Neuronal stem cell (in vitro differentiated cells): ENCODE measurements at places on chromosomes 11 and 22.

DNA sequence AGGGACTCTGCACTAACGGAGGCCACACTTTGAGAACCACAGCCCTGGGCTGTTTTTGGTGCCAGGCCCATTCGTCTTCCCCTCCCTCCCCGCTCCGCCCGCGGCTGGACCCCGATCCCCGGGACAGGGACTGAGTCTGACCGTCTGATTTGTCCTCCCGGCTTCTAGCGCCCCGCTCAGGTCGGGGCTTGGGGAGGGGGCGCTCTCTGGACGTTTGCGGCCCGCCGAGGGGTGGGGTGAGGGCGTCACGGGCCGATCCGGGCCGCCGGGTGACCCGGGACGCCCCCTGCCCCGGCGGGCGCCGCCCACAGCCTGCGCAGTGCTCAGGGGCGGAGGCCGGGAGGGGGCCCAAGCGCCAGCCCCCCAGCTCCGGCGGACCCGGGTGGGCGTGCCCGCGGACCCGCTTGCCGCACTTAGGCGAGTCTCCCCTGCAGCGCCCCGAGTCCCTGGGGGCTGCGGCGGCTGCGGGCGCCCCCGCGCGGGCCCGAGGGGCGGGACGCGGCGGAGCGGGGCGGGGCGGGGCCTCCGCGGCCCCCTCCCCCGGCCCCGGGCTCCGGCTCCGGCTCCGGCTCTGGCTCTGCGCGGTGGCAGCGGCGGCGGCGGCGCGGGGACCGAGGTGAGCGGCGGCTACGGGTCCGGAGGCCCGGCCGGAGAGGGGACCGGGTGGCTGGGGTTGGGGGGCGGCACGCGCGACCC is 33.7 kb upstream of the PRR5 start:
- peak overlapping the region; percentile 82 for H3K4me3 ChIP-seq
- H3K27ac ChIP-seq: no peak overlapping the region
- no peaks in the 10 kb centered on the region for H3K27me3 ChIP-seq
- DNase-seq: peak; percentile 55
- no peaks in the 10 kb centered on the region for H3K36me3 ChIP-seq

DNA sequence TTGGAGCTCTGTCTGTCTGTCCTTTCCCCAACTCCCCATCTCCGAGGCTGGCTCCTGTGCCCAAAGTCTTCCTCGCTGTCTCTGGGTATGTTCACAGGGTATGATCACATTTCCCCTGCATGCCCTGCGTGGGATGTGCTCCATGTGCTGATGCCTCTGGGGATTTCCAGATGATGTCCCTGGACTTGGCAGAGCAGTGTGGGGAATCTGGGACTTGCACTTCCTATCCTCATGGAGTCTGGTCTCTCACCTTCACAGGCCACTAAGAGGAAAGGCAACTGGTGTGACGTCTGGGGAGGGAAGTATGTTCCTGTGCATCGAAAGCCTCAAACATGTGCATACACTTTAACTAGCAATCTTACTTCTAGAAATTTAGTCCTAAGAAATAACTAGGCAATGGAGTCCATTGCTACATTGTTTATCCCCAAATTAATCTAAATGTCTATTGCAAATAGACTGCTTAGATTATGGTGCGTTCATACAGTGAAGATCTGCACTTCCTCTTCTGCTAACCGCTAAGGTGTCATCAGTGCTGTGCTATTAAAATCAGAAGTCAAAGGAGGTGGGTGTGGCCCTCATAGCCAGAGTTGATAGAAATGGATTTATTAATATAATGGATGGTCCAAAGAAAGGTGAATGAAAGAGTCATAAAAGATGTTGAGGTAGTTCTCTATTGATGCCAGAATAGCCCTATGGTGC is 20.8 kb downstream of the TIMP3 start:
- no peak for DNase-seq
- H3K4me3 ChIP-seq: no peak overlapping the region
- H3K27me3 ChIP-seq: no peaks in the 10 kb centered on the region
- no peak overlapping the region for H3K27ac ChIP-seq

DNA sequence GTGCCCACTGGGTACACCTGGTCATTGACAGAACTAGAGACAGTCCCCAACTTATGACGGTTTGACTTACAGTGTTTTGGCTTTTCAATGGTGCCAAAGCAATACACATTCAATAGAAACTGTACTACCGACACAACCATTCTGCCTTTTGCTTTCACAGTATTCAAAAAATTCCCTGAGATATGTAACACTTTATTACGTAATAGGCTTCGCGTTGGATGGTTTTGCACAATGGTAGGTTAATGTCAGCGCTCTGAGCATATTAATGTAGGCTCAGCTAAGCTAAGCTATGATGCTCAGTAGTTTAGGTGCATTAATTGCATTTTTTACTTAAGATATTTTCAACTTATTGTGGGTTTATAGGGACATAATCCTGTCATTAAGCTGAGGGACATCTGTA is 105.1 kb upstream of the B3GAT1 start:
- no peaks in the 10 kb centered on the region for H3K36me3 ChIP-seq
- H3K4me3 ChIP-seq: no peak overlapping the region
- peaks cover 4% of the 10 kb centered on the region for H3K4me1 ChIP-seq
- DNase-seq: no peak
- no peak overlapping the region for H3K27ac ChIP-seq

- no peak overlapping the region for H3K4me3 ChIP-seq
- no peaks in the 10 kb centered on the region for H3K36me3 ChIP-seq
- H3K4me1 ChIP-seq: peaks cover 9% of the 10 kb centered on the region
- no peaks in the 10 kb centered on the region for H3K27me3 ChIP-seq
- DNase-seq: no peak
- H3K27ac ChIP-seq: no peak overlapping the region
Measured at GRCh38 chr11:111417011-111417765, 38.1 kb upstream of the POU2AF1 start.

DNA sequence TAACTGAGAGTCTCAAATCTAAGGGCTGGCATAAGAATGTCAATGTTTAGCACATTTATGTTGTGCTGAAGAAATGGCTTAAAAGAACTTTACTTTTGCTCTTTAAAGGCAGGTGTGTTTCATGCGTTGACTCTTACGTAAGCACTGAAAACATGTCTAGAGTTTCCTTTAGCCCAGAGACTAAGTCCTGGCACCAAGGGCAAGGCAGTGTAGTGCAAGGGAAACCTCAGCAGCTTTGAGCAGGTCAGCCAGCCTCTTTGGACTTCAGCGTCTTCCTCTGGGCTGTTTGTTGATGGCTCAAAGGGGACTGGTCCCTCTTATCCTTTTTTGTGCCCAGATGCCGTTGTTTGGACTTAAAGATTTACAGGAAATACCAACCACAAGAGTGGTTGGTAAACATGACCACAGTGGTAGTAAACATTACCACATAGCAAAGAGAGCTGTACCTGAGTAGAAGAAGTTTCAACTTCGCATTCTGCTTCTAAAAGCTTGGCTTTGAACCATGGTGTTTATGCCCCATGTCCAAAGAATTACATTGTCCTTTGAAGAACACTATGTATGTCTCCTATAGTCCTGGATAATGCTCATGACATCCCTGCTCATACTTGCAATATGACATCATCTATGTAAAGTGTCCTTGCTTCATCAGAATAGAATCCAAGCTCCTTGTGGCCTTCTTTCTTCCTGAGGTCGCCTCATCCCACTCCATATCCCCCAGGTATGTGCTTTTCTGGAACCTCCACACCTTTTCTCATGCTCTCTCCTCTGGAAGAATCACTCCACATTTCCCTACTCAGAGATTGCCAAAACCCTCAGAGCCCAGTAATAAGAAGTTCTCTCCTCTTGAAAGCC is 23.5 kb downstream of the TENM4 start:
- peaks cover 5% of the 10 kb centered on the region for H3K4me1 ChIP-seq
- no peaks in the 10 kb centered on the region for H3K36me3 ChIP-seq
- no peak overlapping the region for H3K4me3 ChIP-seq

DNA sequence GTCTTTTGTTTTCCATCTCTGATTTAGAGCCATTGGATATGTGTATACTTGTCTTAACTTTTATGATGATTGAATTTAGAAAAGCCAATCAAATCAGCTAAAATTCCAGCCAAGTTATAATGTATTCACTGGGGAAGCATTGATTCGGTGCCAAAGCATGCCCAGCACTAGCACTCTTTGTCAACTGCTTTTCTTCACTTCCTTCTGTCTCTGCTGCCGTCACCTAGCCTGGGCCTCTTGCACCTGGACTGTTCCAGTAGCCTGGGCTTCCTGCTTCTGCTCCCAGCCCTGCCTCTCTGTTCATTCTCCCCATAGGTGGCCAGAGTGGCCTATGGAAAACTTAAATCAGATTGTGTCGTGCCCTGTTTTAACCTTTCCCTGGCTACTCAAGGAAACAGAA is 80.7 kb downstream of the NAV2 start:
- peaks cover 1% of the 10 kb centered on the region for H3K4me1 ChIP-seq
- no peak overlapping the region for H3K4me3 ChIP-seq
- H3K27me3 ChIP-seq: no peaks in the 10 kb centered on the region
- H3K27ac ChIP-seq: no peak overlapping the region

GRCh38 chr22:32576553-32577253 is 102.1 kb downstream of the FBXO7 start:
- H3K36me3 ChIP-seq: no peaks in the 10 kb centered on the region
- no peak for DNase-seq
- no peak overlapping the region for H3K4me3 ChIP-seq
- no peak overlapping the region for H3K27ac ChIP-seq
- H3K4me1 ChIP-seq: peaks cover 7% of the 10 kb centered on the region
- H3K27me3 ChIP-seq: peaks cover 24% of the 10 kb centered on the region

GRCh38 chr11:82046778-82047177 is 686.9 kb downstream of the FAM181B start:
- H3K36me3 ChIP-seq: no peaks in the 10 kb centered on the region
- no peak for DNase-seq
- H3K4me3 ChIP-seq: no peak overlapping the region

DNA sequence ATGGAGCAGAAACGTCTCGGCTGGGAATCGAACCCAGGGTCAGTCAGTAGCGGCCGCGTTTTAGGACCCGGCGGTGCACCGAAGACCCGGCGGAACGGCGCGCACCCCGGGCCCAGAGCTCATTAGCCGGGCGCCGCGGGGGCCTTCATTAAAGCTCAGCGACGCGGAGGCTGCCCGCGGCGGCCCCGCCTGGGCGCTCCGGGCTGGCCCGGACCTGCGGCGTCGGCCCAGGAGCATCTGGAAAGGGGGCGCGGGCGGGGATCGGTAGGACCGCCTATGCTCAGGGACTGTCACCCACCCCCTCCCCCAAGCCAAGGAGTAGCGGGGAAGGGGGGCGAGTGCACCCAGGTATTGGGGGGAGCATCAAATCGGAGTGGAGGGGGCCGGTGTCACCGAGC is 52.2 kb downstream of the CYTH4 start:
- H3K4me1 ChIP-seq: peaks cover 18% of the 10 kb centered on the region
- H3K27ac ChIP-seq: no peak overlapping the region
- no peak for DNase-seq
- H3K4me3 ChIP-seq: peak overlapping the region; percentile 55
- no peaks in the 10 kb centered on the region for H3K36me3 ChIP-seq
- no peaks in the 10 kb centered on the region for H3K27me3 ChIP-seq

DNA sequence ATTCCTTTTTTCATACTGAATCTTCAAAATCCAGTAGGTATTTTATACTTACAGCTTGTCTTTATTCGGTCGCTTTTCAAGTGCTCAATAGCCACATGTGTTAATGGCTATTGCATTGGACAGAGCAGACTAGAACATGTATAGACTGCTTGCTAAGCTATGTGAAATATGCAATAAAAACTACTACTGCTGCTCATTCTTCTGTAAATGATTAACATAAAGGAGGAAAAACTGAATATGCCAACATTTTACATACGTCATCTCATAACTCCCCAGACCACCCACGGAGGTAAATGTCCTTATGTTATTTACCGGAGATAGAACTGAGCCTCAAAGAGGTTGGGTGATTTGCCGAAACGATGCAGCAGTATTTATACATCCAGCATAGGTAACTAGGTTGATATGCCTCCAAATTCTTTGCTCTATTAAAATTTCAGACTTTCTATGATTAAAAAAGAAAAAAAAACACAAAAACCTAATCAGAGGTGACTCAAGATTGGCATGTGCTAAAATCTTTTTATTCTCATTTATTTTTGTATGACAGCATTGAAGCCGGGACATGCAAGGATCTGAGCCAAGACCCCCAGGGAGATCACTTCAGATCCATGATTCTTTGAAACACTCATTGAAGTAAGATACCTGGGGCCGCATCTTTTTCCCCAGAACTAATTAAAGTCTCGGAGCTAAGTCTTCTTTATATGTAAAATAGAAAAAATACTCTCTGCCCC is 78.5 kb upstream of the OR5AK2 start:
- H3K4me1 ChIP-seq: no peaks in the 10 kb centered on the region
- peaks cover 3% of the 10 kb centered on the region for H3K27me3 ChIP-seq
- H3K36me3 ChIP-seq: no peaks in the 10 kb centered on the region

DNA sequence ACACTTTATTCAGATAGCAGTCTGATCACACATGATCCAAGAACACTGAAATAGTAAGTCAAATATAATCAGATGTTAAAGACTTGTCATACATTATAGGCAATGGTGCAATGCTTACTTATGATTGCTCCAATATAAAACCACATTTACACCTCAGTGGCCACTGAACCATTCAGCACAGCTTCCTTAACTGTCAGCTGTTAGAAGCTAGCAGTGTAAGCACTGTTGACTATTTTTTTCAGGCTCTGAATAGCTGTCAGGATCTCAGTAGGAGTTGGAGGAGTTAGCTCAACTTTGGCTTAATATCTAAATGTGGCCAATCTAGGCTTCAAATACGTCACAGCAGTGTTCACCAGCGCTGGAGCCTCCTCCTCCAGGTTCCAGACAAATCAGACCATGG is 36.6 kb downstream of the METTL15 start:
- H3K36me3 ChIP-seq: peaks cover 2% of the 10 kb centered on the region
- peaks cover 3% of the 10 kb centered on the region for H3K4me1 ChIP-seq
- no peak for DNase-seq
- no peak overlapping the region for H3K4me3 ChIP-seq
- H3K27ac ChIP-seq: peak overlapping the region; percentile 39

- H3K27me3 ChIP-seq: no peaks in the 10 kb centered on the region
- H3K27ac ChIP-seq: no peak overlapping the region
- H3K4me3 ChIP-seq: no peak overlapping the region
- H3K4me1 ChIP-seq: peaks cover 11% of the 10 kb centered on the region
- H3K36me3 ChIP-seq: no peaks in the 10 kb centered on the region
Measured at GRCh38 chr22:45072322-45072903, 62.6 kb upstream of the PHF21B start.
